Activated CD8-positive, alpha-beta memory T cell treated with anti-CD3 and anti-CD28 coated beads for 48 hours (primary cell): ENCODE measurements at places on chromosomes 4 and X.

DNA sequence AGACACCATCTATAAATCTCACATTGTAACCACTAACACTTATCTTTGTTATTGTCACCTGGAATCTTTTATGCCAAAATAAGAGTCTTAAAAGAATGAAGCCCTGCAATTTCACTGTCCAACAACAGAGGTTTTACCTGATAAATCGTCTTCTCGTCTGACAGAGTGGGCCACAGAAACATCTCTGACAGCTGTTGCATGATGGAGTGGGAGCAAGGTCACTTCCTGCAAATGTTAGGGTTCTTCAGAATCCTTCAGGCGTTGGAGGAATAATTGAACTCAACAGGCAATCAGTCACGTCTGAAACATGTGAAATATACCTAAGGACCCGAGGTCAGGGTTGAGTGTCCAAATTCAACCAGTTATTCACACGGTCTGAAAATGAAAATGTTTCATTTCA is 353.6 kb downstream of the TRIML1 start:
- DNase-seq = no peak

DNA sequence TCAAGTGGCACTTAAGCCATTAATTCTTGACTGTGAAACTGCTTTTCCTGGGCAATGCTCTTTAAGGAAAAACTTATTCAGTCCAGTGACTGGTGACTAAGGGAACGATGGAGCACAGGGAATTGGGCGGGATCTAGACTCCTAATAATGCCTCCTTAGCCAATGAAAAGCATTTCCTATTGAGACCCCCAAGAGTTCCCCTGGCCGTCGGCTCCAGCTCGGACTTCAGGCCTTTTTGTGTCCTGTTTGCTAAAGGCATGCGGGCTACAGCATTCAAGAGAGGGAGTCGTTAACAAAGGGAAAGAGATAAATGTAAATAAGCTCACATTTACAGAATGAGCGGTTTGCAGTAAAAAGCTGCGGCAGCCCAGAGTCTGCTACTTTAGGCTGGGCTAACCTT is at the start of gene LPAR4:
TSS of gene LPAR4 (plus strand) at position 232 of the 400 bp plus-strand sequence. CDS start 7,150 bp downstream, outside the sequence.
- DNase-seq = no peak

- DNase-seq = no peak
Observed at GRCh38 chrX:140762061-140762460, 52.5 kb downstream of the LINC00632 start.

- DNase-seq = no peak
Observed at GRCh38 chr4:82773057-82773456, 25.5 kb downstream of the SCD5 start.

- DNase-seq = peak; percentile 65
Observed at GRCh38 chr4:108620101-108620932, at the start of gene RPL34. TSS of gene RPL34 (plus strand) at chr4:108620576. CDS start at chr4:108621960, 1,384 bp downstream.

DNA sequence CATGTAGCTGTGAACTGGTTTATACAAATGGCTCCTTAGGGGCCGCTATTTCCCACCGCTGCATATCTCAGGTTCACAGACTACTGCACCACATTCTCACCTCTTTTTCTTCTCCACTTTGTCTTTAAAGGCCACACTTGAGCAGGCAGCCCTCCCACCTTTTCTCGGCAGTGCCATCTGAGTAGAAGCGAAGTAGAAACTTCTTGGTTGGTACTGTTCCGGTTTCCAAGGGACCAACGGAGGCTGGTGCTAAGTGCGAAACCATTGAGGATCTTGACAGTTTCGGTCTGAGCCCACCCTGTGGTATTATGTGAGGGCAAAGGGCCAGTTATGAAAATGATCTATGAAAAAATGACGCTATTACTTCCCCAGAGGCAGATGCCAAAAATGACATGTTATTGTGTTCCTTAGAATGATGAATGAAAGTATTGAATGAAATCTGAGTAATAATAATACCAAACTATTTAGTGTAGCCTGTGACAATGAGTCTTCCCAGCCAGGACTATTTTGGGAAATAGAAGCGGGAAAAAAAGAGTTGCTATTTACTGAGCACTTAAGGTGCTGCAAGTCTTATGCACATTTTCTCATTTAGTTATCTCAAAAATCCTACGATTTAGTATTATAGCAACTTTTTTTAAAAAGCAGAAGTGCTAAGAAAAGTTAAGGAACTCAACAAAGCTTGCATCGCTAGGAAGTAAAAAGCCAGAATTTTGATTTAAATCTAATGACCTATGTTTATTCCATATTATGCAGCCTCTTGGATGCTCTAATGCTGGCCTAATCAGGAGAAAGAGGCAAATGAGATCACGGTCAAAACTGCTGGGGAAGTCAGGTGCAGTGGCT is 29.6 kb upstream of the CHRNA9 start:
- no peak for DNase-seq

DNA sequence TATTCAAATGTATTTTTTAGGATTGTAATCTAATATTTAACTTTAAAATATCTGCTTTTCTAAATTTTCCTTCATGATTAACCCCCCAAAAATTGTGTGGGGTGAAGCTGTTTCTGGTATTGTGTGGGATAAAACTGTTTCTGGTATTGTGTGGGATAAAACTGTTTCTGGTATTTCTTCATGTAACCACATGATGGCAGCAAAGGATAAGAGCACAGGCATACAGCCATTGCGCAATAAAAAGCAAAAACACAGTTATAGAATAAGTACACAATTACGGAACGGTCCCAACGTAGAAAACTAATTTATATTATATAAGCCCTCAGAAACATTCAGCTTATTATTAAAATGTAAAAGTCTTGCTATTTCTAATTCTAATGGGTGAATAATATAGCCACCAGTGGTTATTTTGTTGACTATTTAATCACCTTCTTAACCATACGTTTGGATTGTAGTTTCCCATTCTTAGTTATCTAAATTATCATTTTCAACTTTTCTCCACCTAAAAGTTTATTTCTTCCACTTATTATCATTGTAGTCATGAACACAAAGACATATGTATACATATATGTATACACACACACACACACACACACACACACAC is 333.9 kb upstream of the FSTL5 start:
- no peak for DNase-seq

DNA sequence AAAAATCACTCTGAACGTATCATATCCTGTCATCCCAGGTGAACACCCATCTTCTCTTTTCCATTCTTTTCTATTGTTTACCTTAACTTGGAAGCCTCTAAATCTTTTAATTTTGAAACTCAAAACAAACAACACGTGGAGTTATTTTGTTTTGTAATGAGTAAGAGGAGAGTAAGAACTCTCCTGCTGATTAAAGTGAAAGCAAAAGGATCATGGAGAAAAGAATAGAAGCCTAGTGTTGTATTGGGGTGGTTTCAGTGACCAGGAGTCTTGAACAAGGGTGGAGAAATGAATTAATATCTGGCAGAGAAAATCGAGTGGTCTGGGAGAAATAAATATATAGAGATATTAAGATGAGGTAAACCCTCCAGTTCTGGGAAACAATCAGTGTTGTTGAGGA is 237.4 kb upstream of the UGT8 start:
- no peak for DNase-seq

DNA sequence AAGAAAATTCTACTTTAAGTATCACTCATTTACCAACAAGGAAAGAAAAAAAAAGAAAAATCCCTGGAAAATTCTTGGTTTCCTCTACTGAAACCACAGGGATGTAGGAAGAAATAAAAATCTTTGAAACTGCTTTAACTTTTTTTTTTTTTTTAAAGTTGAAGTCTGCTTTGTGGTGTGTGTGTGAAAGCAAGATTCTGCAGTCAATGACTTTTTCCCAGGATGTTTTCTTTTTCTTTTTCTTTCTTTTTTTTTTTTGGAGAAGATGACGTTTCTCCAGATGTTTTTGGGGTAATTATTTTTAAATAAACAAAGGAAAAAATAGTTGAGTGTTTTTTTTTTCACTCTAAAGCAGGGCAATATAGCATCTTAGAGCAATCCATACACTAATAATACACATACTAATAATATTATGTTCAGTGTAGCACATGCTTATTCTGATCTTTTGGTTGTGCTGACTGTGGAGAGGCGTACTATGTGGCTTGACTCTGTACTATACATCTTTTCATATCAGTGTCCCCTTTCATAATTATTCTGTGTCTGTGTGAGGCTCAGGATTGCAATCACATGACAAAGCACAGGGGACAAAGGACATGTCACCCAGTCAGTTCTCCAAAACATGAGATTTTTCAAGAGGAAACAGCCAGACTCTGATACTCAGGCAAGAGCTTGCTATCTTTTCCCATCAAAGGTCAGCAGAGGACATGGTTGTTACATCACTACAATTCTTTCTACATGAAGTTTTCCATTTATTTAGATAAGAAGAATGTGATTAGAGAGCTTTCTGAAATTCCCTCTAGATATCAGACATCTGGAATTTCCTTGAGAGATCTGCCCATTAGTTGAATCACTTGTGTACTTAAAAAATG is 111.0 kb downstream of the PDE5A start:
- no peak for DNase-seq

GRCh38 chr4:74516303-74516702 is 71.4 kb downstream of the AREG start:
- no peak for DNase-seq

DNA sequence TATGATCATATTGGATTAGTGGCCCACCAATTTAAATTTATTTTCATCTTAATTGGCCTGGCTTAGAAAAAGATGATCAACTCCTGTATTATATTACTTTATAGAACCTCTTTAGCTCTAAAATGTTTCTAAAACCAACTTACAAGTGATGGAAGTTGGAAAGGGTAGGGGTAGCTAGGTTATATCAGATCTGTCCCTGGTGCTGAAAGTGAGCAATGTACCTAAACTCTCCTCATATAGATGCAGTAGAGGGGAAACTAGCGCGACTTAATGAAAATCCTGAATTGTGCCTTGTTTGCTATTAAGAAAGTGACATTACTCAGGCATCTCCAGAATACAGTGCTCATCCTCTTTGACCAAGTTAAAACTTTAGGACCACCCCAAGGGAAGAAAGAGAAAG is 7.5 kb upstream of the PTCHD1 start:
- DNase-seq = no peak

GRCh38 chr4:188783606-188784160 is 644.4 kb downstream of the TRIML1 start:
- no peak for DNase-seq
